Esophagus muscularis mucosa (tissue), 4 donors: ENCODE measurements at places on chromosomes 4 and X.

DNA sequence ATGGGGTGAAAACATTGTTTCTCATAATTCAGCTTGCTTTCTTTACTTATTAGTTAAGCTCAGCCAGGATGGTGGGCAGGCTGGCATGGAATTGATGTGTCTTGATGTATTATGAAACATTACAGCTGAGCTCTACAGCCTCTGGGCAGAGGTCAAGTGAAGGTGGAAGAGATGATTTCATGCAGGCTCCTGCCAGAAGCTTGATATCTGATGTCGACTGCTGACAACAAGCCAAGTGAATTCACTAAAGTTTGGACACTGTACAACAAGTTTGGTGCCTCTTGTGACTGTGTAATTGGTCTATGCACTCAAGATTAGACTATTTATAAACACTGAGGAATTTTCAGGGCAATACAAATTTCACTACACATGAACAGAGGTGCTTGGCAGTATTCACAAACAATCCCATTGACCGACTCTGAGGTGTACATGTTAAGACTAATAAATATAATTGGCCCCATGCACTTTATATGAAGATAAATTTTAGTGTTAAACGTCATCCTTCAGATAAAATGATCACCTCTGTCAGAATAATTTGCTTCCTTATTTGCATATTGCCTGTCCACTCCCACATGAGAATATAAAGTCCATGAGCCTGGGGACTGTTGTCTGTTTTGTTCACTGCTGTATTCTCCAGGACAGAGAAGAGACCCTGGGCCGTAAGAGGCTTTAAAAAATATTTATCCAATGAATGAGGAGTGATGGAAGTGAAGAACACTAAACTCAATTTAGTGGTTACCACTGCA lies 612.2 kb downstream of the IQCM start:
- DNase-seq, result no peak

- DNase-seq, result no peak
Measured at GRCh38 chrX:108299101-108299591, 139.1 kb downstream of the COL4A6 start.

- DNase-seq, result no peak
Measured at GRCh38 chrX:133980406-133980805, 5.0 kb downstream of the GPC3 start.

GRCh38 chr4:26050671-26051070 lies 136.7 kb downstream of the SMIM20 start:
- no peak for DNase-seq

DNA sequence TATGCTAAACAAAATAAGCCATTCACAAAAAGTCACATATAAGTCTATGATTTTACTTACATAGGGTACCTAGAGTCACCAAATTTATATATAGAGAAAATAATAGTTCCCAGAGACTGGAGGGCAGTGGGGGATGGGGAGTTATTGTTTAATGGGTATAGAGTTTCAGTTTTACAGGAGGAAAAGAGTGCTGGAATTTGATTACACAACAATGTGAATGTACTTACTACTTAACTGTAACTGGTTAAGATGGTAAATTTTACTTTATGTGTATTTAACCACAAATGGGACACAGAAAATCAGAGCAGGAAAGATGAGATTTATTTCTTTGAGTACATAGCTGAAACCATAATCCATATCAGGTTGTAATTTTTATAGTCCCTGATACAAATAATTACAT lies 144.4 kb downstream of the TMA16 start:
- no peak for DNase-seq

DNA sequence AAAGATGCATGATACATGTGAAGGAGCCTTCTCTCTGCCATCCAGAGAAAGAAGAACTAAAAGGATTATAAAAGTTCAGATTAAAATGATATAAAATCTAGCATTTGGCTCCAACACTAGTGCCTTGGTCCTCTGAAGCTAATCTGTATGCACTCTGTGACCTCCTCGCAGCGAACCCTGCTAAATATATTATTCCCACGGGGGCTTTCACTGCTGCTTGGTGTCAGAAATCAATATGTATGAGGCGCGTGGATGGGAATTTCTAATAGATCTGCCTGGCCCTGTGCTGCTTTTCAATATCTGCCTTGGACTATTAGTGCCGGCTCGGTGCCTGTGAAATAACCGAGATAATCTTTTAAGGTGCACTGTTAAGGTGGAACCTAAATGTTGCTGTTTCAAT lies 69.7 kb downstream of the CXXC4 start:
- no peak for DNase-seq

GRCh38 chrX:121569609-121570008 lies 522.2 kb downstream of the GLUD2 start:
- no peak for DNase-seq

DNA sequence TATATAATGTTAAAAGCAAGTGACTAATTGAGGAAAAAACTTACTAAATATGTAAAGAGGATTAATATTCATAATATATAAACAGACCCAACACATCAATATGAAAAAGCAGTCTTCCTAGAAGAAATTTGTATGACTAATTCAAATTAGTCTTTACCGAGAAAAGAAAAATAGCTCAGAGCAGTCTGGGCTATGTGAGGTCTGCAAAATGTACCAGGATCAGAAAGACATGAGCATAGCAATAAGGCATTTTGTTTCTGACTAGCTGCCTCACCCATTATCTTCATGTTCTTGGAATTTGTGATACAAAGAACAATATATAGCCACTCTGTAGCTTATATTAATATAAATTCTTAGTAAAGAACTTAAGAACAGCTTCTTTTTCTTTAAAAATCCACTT lies 13.7 kb upstream of the TMPRSS11B start:
- no peak for DNase-seq
